ENCODE measurements at places on chromosomes 1 and 21.

DNA sequence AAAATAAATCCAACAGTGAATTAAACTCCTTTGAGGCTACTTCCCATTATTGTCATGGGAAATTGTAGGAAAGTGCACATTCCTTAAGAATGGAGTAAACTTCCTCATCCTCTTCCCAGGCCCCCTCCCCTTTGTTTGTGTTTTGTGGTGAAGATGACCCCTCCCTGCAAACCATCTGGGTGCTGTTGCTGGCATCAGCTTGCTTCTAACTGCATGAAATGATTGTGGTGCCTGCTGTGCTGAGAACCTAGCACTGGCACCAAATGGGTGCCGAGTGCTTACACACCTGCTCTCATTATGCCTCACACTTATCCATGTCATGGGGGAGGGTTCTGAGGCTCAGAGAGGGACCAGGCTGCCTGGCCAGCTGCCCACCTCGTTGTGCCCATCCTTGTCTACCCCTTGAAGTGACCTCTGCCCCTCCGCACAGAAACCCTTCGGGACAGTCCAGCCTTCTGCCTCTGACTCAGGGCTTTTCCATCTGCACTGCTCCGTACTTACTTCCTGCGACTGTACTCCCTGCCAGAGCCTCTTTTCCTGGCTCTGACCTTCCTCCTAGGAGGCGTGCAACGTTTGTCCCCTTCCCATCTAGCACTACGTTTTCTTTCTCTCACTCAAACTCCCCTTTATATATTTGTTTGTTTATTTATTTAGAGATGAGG is 30.6 kb downstream of the CAPN2 start:
- DNase-seq: no peak

GRCh38 chr1:91697416-91697815 is 188.5 kb downstream of the TGFBR3 start:
- DNase-seq: no peak

- peak; percentile 6 for DNase-seq
These were observed 124.5 kb downstream of the ZNF648 start for GRCh38 chr1:181936768-181937581.

GRCh38 chr1:28926629-28927265 is 12.4 kb downstream of the EPB41 start:
- peak; percentile 34 for DNase-seq

DNA sequence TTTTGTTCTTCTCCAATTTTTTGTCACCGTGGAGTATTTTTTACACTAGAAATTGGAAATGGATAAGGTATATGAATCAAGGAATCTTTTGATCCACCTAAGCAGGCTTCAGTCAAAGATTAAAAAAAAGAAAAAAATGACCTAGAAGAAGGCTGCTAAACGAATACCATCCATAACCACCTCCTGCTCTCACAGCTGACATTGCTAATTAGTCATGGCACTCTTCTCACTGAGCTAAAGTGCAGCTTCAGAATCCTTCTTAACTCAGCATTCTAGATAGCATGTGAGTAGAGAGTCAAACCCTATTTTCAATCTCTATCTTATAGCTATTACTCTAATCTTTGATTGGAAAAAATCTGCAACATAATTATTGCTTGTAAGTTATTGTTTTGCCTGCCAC is 40.2 kb upstream of the ST6GALNAC5 start:
- DNase-seq: no peak

- no peak for DNase-seq
These were observed 115.4 kb upstream of the NEGR1 start for GRCh38 chr1:72397786-72398185.

- DNase-seq: no peak
These were observed 23.9 kb downstream of the ACKR1 start for GRCh38 chr1:159228554-159228953.

- no peak for DNase-seq
These were observed 42.8 kb downstream of the SAMD13 start for GRCh38 chr1:84344286-84344685.

DNA sequence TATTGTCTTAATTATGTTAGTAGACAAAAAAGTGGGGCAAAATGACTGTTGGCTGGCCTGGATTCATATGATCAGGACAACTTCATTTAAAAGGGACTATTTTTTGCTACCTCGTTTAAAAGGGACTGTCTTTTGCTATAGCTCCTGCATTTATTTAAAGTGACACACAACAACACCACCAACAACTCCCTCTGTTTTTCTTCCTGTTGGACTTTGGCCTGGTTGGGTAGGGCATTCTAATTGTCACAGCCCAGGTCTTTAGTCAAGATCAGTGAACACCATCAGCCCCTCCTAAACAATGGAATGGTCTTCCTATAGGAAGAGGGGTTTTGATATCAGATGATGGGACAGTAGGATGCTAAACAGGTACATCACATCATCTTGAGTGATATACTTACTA is 241.8 kb downstream of the GPR52 start:
- DNase-seq: no peak

DNA sequence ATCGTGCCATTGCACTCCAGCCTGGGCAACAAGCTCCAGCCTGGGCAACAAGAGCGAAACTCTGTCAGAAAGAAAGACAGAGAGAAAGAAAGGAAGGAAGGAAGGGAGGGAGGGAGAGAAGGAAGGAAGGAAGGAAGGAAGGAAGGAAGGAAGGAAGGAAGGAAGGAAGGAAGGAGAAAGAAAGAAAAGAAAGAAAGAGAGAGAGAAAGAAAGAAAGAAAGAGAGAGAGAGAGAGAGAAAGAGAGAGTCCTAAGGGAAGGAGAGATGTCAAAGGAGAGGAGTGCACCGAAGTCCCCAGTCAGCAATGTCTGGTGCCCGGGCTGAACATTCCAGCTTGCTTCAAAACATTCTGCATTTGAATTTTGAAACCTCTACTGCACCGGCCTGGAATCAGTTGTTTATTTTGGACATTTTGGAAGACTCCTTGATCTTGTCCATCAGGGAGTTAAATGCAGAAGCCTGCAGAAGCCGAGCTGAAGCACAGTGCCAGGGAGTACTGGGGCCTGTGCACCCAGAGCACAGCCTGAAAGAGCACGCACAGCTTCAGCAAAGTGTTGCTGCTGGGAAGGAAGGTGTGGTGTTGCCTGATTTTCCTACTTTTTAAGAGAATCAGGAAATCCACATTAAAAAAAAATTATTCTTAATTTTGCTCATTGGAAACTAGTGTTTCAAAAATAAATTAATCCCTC is 3.7 kb upstream of the IGSF3 start:
- no peak for DNase-seq

DNA sequence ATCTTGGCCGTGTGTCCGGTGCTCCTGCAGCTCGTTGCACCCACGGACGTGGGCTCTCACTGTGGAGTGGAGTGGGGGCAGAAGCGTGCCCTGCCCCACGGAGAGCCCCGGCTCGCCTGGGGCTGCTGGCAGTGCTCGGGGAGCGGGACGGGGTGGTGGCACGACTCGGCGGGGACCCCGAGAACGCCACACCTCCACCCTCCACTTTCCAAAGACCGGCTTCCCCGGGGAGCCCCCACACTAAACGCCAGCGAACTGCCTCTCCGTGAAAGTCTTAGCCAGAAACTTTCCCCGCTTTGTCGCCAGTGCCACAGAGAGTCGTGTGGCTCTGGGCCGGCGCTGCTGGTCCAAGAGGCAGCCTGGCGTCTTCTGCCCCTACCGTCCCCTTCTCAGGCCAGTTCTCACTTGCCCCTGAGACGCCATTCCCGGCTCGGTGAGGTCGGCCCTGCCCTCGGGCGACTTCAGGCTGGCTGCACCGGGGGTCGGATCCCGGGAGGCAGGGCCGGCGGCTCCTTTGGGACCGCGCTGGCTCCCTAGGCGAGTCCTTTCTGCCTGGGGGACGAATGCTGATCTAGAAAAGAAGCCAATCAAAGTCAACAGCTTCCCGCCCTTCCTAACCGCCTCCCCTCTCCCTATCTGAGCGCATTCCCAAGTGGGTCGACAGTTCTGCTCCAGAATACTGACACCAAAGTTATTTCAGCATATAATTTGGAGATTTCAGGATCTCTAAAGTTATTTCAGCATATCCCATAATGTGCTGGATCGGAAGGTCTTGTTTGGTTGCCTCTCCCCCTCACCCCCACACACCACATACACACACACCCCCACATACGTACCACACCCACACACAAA is 2.6 kb upstream of the SAMD13 start:
- DNase-seq: peak; percentile 16

GRCh38 chr1:206952171-206952570 is 5.9 kb upstream of the PIGR start:
- DNase-seq: no peak

DNA sequence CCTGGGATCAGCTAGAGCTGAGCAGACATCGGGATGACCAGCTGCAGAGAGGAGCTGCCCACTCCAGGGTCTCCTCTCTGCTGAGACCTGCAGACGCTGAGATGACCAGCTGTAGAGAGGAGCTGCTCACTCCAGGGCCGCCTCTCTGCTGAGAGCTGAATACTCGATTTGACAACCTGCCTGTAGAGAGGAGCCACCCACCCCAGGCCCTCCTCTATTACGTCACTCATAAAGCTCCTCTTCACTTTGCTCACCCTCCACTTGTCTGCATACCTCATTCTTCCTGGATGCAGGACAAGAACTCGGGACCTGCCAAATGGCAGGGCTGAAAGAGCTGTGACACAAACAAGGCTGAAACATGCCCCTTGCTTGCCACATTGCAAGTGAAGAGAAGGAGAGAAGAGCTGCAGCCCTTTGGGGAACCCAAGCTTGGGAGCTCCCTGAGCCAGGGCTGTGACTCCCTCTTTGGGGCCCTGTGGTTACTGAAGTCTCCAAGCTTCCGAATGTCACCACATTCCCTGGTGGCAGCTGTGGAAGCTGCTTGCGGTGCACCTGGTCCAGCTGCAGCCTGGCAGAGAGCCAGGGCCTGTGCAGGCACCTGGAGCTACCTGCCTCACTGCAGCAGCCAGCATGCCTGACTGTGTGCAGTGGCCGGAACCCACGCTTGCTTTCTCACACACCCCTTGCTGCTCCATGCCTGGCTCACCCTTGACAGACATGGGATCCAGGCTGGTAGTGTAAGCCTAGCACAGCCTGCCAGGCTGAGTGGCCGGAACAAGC is 59.6 kb downstream of the CC2D1B start:
- no peak for DNase-seq

GRCh38 chr1:118118469-118118868 is 66.6 kb downstream of the SPAG17 start:
- no peak for DNase-seq

DNA sequence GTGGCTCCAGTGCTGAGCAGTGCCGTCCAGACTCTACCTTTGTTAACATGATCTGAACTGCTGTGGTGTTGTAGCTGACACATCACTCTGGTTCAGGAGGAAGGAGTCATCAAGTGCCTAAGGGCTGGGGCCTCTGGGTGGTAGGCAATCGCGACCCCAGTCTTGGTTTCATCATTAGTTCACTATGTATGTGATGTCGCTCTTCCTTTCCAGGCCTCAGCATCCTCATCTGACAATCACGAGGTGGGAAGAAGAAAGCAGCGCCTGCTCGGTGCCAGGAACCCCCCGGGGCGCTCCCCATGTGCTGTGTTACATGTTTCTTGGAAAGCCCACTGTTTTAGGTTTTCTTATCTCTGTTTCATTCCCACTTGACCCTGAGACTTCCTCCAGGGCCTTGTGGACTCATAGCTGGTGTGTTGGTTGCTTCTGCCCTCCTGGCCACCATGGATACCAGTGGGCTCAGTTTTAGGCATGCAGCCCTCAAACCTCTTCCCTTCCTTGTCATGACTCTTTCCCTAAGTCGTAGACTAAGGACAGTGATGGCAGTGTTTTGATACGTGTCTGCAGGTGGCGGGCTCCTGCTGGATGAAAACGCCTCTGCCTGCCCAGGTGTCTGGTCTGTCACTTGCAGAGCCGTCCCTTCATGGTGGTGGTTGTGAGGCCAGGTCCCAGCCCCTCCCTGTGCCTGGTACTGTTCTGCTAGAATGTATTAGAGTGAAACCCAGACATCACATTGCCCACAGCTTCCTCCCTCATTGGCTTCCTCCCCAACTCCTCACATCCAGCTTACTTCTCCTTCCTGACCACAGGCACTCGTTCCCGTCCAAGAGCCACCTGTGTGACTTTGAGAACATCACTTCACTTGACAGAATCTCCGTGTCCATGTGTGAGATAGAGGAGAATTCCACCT is 17.2 kb upstream of the FOXO6 start:
- no peak for DNase-seq

DNA sequence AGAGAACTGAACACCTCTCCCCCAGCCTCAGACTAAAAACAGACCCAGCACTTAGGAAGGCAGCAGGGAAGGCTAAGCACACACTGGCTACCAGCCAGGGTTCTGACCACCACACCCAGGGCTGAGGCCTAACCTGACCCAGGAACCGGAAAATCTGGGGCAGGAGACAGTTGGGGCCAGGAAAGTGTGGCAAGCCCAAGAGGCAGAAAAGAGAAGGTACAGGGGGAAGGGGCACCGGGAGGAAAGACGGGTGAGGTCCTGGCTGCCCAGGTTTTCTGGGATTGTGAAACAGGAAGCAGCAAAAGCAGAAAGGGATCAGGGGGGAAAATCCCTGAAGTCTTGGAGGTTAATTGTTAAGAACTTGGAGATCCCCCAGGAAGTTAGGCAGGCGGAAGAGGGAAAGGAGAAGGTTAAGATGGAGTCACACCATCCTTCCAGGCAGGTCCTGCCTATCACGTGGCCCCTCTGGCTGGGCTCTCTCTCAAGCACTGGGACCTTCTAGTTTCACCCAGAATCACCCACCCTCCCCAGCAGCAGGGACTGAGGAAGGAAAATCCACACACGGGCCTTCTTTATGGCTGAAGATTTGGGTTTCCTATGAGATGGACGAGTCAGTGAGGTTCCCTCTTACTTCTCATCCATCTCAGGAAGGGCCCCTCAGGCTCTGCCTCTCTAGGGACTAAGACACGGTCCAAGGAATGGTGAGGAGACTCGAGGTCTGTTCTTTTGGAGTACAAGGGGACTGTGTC is 2.6 kb downstream of the HDGF start:
- no peak for DNase-seq

- peak; percentile 32 for DNase-seq
These were observed 10.3 kb downstream of the LMNA start for GRCh38 chr1:156124557-156125483.

DNA sequence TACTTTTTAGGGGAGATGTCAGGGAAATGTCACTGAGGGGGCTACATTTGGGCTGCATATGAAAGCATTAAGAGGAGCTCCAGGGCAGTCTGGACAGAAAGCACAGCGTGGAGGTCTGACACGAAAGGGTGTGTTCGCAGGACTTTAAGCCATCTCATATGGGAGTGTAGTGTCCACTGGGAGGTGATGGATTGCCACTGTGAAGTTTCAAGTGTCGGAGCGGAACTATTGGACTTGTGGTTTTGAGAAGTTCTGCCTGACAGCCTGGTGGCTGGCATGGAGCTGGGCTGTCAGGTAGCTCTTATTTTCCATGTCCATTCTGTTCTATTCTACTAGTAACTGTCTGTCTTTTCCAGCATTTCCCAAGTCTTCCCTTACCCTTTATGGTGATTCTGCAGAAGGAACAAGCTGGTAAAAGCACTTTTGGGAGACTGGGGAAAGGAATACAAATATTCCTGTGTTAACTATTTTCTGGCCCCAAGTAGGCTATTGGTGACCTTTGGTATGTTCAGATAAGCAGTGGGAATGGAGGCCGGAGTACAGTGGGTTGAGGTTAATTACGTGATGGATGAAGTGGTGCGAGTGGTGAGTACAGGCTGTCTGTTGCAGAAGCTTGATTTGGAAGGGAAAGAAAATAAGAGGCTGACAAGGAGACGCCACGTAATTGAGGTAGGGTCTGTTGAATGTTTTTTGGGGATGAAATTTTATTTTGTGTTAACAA is 19.3 kb downstream of the B3GALT5 start:
- DNase-seq: no peak

- DNase-seq: no peak
These were observed 187.7 kb downstream of the FCRL5 start for GRCh38 chr1:157364612-157365011.

- peak; percentile 71 for DNase-seq
These were observed 32.4 kb downstream of the EIF2D start for GRCh38 chr1:206579747-206580437.

- no peak for DNase-seq
These were observed 142.1 kb upstream of the ARHGEF16 start for GRCh38 chr1:3312310-3312897.

- DNase-seq: no peak
These were observed 120.5 kb upstream of the ZC3H12A start for GRCh38 chr1:37353871-37354270.
